ENCODE measurements at places on chromosomes 1 and 21.
A peak's percentile ranks its signal among the peaks of the same experiment; 100 is the strongest.

DNA sequence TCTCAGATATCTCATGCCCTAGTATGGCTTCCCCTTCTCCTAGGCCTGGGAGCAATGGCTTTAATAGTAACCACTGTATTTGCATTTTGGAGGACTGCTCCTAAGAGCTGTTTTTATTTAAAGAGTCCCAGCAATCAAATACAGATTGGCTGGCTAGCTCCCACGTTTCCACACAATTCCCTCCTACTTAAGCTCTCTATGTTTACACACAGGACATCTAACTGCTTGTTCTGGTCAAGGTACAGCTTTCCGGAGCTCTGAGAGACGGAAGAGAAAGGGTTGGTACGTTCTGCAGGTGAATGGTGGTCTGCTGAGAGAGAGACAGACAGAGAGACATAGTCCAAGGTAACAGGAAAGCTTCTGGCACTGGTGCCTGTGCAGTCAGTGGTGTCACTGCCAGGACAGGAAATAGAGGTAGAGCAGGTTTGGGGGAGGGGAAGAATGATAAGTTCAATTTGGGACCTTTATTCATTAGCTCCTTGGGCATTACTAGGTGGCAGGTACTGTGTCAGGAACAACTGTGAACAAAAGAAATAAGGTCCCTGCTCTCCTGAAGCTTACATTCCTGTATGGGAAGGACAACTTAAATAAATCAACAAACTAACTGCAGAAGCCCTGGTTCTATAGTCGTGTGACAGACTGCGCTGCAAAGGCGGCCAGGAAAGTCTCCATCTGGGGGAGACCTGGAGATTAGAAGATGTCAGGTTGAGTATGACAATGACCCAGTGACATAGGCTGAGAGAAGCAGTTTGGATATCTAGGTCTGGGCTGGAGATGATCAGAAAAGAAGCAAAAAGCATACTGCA is 1.2 kb upstream of the SLC25A33 start:
- DNase-seq = no peak

DNA sequence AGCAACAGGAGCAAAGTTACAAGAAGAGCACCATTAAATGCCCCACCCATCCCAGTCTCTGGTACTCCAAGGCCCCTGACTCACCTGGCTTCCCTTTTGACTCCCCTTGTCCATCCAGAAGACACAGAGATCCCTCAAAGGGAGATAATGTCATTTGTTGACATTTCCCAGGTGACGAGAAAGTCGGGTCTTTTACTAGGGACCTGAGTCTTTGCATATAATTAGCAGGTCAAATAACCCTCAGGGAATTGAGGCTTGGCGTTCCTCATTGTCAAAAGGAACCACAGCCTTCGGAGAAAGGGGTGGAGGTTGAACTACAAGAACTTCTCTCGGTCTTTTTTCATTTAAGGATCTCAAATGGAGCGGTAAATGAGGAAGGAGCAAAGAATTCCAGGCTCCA is 133.2 kb downstream of the PROX1 start:
- DNase-seq = no peak

DNA sequence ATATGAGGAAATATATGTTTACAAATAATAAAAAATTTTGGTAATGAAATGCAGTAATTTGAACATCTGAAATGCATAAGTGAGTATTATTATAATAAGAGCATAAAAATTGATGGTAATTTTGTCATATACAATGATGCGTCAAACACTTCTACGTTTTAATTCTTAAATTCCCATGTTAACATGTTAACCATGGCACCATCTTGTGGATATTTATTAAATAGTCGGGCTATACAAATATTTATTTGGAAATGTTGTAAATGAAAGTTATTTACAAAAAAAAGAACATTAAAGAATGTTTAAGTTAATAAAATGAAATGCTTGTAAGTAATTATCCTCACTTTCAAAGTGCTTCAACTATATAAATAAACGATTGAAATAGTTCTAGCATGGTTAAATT is 57.2 kb upstream of the C1orf185 start:
- DNase-seq = no peak

GRCh38 chr1:114334297-114334696 is 176.7 kb downstream of the TRIM33 start:
- no peak for DNase-seq

DNA sequence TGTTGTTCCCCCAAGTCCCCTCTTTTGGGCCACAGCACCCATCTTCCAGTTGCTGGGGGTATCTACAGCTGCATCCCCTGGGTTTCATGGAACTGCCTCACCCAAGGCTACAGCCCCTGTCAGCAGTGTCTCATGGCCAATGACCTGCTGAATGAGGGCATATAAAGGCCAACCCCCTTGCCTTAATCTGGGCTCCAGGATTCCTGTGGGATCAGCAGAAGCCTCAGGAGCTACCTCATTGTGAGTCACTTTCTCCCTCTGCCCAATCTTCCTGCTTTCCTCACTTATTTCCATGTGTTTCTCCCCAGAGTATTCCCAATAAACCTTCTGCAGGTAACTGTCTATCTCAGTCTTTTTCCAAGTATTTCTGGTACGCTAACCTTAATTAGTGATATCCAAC is 37.3 kb upstream of the SYT14 start:
- no peak for DNase-seq

- DNase-seq = no peak
Measured at GRCh38 chr1:150961756-150962155, 12.9 kb downstream of the CERS2 start.

GRCh38 chr1:230627767-230628166 is 14.5 kb upstream of the COG2 start:
- DNase-seq = no peak

DNA sequence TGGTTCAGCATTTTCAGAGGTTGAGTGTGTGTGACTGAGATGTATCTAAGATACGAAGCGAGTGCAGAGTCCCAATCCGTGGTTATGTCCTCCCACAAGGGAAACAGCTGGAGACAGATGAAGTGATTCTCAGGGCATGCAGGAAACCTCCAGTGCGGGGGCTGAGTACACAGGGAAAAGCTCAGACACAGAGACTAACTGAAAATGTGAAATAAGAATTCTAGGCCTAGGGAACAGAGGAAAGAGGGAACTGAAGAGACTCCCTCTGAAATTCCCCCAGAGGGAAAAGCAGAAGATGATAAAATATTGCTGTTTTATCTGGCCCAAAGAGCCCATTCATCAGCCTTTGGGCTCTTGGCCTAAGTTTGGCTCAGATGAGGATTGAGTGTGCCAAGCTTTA is 116.8 kb downstream of the LRRC53 start:
- DNase-seq = no peak

GRCh38 chr1:169650551-169650950 is 20.6 kb upstream of the SELP start:
- DNase-seq = no peak

GRCh38 chr1:227766015-227766634 is 30.9 kb downstream of the SNAP47 start:
- DNase-seq = peak; percentile 73

- no peak for DNase-seq
Measured at GRCh38 chr1:115706587-115707425, 61.7 kb downstream of the CASQ2 start.

DNA sequence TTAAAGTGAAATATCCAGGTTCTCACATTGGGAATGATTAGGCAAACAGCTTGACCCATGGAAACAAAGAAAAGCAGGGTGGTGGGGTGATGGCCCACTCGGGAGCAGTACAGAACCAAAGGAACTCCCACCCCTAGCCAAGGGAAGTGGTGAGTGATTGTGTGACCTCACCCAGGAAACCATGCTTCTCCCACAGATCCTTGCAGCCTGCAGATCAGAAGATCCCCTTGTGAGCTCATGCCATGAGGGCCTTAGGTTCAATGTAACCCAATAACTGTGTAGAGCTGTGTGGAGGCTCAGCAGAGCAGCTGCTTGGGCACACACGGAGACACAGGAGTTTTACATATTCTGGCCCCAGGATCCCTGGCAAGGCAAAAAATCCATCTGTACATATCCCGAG is 311.8 kb upstream of the DPYD start:
- DNase-seq = no peak

DNA sequence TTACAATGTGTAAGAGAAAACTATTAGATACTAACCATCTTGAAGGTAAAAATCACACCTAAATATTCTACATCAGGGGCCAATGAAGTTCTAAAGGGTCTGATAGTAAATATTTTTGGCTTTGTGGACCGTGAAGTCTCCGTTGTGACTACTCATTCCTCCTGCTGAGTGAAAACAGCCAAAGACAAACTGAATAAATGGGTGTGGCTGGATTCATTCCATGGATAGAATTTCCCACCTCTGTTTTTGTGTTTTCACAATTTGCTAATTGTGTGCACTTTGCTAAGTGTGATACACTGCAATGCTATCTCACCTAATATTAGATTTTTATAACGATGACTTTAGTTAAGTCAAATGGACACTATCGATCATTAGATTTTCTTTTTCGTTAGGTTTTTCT is 1474.0 kb downstream of the PLA2G4A start:
- no peak for DNase-seq

GRCh38 chr1:23343221-23344110 is 618 bp downstream of the HNRNPR start:
- DNase-seq = no peak

GRCh38 chr1:156505679-156506298 is 5.2 kb upstream of the MEF2D start:
- no peak for DNase-seq

DNA sequence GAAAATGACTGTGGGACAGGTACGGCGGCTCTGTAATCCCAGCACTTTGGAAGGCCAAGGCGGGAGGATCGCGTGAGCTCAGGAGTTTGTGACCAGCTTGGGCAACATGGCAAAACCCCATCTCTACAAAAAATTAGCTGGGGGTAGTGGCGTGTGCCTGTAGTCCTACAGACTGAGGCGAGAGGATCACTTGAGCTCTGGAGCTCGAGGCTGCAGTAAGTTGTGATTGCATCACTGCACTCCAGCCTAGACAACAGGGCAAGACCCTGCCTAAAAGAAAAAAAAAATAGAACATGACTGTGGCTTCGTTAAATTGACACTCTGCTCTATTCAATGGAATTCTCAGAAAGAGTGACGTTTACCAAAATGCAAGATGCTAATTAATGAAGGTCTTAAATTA is 3.9 kb upstream of the DBT start:
- no peak for DNase-seq

DNA sequence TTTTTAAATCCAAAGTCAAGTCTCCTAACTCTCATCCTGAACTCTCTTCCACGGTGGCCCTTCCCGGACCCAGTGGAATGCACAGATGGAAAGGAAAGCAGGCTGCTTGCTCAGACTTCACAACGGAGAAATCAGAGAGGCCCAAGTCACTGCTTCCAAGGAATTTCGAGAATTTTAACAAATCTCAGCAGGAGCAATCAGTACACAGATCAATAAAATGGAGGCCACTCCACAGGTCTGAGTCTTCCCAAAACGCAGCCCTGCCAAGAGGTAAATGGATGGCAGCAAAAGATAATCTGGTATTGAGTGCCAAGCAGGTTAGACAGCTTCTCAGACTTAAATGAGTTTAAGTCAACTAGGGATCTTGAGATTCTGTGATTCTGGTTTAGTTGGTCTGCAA is 81.1 kb upstream of the TIAM1 start:
- no peak for DNase-seq

GRCh38 chr1:168621356-168621755 is 45.0 kb downstream of the XCL1 start:
- no peak for DNase-seq

GRCh38 chr1:21510885-21511578 is 1.8 kb downstream of the ALPL start:
- DNase-seq = no peak

DNA sequence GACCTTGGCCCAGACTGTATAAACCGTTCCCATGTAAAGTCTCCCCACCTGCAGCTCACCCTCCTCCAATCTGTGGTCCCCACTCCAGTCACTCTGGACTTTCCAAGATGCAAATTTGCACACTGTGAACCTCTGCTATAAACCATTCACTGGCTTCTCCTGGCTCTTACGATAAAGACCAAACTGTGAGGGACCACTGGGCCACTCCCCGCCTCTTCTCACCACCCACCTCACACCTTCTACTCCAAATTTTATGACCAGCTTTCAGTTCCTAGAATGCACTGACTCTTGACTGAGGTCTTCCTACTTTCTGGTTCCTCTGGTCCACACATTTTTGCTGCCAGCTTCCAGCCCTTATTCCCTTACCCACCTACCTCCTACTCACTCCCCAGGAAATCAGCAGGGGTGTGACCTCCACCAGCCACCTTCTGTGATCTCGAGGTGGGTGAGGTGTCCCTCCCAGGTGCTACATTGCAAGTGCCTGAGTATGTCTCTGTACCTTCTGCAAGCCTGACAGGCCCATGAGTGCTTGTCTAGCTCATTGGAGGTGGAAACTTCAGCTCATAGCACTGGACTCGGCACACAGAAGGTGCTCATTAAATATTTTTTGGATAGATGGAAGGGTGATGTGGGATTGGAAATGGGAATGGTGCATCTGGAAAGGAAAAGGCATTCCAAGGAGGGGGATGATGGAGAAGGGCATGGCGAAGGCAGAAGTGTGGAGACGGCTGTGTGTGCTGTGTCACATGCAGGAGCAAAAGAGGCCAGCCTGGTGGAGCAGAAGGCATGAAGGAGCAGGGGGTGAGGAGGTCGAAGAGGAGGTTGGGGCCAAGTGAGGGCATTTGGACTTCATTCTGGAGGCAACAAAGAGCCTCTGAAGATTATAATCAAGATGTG is 15.6 kb upstream of the CSF1 start:
- DNase-seq = no peak

- no peak for DNase-seq
Measured at GRCh38 chr1:42137766-42138165, 15.4 kb upstream of the GUCA2B start.

DNA sequence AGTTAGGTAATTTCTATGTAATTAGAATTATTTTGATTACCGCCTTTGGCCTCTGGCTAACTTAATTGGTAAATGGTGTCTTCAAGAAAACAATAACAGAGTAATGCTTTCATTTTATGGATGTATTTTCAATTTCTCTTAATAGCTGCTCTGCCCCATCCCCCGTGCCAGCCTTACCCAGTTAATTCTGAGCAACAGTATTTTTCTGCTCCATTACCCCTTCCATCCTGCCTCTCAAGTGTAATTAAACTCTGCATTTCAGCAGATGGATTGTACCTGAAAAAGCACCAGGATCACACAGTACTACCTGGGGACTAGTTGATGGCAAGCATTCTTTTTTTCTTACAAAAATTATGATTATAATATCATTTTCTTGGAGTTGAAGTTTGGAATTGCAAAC is 104.2 kb downstream of the KIAA0319L start:
- DNase-seq = no peak

GRCh38 chr1:244837597-244838258 is 2.3 kb downstream of the COX20 start:
- DNase-seq = no peak

All from activated T-helper 1 cell treated with anti-CD3 and anti-CD28 coated beads, Interleukin-2, amount 50 U/mL, for 16 hours (primary cell).